Natural killer cell treated with Interleukin-12 subunit alpha and Interleukin-12 subunit beta and Interleukin-15 and Interleukin-18, amount 100 ng/mL, for 72 hours (primary cell): ENCODE measurements at places on chromosomes 4 and X. TPM values are rescaled to one million over a fixed set of nuclear protein-coding genes. Genes with fewer than 3 reads are reported as not detected.

JADE3 gene
- total RNA-seq, result 1.1 TPM

CXCL6 gene
- total RNA-seq, result not detected

VSIG4 gene
- not detected for total RNA-seq

SLC16A2 gene
- not detected for total RNA-seq

HPF1 gene
- 22.3 TPM for total RNA-seq

STPG2 gene
- not detected for total RNA-seq

FATE1 gene
- total RNA-seq, result not detected

FHIP1A gene
- total RNA-seq, result 0.39 TPM

HAUS3 gene
- total RNA-seq, result 17.6 TPM

HS6ST2 gene
- total RNA-seq, result 0.36 TPM

LDOC1 gene
- 2.8 TPM for total RNA-seq

- no peak for DNase-seq
Observed at GRCh38 chr4:20832826-20833225, 132.6 kb downstream of the PACRGL start.

DNA sequence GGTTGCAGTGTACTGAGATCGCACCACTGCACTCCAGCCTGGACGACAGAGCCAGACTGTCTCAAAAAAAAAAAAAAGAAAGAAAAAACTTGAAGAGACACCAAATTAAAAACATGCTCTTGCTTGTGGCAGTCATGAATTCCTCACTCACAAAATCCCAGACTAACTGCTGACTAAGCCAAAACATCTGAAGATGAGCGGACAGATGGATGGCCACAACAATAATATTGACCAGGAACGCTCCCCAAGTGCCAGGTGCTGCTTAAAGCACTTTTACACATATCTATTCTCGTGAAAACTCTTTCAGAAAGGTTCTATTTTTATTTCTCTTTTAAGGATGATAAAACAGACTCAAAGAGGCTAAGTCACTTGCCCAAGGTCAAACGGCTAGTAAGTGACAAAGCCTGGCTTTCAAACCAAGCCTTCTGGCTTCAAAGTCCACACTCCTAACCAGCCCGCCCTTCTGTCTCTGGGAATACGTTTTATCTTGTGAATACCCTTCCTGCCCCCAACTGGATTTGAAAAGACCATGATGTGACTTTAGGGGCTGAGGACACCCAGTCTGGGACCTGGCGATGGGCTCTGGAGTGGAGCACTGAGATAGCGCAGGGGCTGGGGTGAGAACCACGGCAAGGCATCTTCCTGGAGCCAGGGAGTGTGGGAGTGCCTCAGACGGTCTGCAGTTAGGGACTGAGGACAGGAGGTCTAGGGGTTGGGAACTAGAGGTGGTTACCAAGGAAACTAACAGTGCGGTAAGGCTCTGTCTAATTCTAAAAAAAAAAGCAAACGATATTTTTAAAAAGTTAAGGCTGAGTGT is 9.5 kb upstream of the CXCR3 start:
- DNase-seq, result no peak

- no peak for DNase-seq
Observed at GRCh38 chrX:109378281-109378680, 103.6 kb downstream of the GUCY2F start.

DNA sequence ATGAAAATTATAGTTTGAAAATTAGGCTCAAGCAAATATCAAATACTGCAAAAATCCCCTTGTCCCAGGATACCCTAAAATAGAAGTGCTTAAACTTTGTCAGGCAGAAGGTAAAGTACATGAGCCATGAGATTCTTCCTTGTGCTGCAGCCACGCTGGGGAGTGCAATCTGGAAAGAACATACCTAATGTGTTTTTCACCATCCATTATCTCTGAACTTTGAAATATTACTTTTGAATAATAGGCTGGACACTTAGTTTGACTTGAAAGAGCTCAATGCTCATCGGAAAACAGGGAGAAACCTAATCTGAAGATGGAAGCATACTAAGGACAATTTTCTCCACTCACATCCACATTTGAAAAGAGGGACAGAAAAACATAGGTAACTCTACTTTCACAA is 18.9 kb downstream of the THAP9 start:
- no peak for DNase-seq

- DNase-seq, result peak; percentile 64
Observed at GRCh38 chrX:129653971-129654651, 645 bp downstream of the APLN start.

DNA sequence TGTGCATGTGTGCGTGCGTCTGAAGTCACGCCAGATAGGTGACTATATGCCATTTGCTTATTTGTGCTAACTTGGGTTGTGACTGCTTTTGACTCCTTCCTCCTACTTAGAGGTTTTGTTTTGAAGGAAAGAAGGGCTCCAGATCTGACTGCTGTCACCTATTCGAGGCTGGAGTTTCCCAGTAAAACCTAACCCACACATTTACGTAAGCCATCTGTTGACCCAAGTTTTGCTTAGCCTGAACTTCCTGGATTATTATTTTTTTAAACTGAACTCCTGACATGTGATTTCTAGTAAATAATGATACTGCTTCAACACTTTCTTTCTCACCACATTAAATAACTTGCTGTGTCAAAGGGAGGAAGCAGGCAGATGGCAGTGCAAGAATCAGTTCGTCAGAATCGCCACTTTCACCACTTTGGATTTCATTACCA is 41.5 kb downstream of the DTHD1 start:
- peak; percentile 71 for DNase-seq

- no peak for DNase-seq
Observed at GRCh38 chr4:182338063-182338462, 94.9 kb downstream of the TENM3 start.

DNA sequence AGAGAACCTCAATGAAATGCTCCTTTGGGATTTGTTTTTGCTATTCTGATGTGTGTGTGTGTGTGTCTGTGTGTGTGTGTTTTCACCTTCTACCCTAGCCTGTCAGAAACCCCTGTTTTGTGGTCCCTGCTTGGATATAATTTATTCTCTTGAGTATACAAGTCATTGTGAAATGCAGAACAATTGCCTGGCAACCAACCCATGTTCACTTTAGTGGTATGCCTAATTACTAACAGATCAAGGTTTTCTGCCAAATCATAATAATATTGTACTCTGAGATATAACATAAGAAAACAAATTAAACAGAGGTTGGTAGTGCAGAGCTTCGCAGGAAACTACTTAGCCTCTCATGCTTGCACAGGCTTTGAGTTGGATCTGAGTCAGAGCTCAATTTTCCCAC is 7.0 kb upstream of the TET2 start:
- DNase-seq, result no peak

DNA sequence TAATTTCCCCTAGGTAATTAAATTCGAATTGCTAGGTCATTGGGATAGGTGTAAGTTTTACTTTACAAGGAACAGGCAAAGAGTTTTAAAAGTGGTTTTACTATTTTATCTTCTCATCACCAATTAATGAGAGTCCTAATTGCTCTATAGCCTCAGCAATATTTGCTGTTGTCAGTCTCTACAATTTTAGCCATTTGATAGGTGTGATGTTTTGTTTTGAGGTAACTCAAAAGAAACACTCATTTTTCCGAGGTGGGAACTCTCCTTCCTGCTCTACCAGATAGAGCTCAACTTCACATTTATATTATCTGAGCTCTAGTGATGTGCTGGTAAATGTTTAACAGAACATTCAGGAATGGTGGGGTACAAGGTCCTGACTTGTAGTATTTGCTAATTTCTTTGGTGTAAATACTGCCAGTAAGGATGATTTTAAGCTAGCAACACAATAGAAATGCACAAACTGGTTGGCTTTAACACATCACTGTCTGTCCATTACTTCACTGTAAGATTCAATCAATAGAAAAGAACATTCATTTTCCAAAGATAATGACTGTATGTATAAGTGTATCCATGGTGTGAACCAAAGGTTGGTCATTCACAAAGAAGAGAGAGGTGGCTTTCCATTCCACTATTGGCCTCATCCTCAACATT is 62.7 kb downstream of the LDB2 start:
- no peak for DNase-seq

DNA sequence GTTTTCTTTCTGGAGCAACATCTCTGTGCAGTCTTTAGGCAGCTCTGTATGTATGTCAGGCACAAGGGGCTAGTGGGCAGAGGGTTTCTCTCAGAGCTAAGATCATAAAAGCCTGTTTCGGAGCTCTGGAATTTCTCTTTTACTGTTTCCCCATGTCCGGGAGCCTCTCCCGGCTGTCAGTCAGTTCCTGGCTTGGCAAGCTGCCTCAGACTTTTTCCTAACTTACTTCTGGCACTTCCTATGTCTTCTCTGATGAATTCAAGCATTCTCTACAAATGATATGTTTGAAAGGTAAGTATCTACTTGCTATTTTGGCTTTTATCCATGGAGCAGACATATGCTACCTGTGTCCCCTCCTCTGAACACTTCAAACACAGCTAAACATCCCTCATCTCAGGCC is 129.3 kb upstream of the PGRMC2 start:
- no peak for DNase-seq

- DNase-seq, result no peak
Observed at GRCh38 chr4:3322059-3322550, 29.3 kb downstream of the RGS12 start.

GRCh38 chr4:150402871-150403272 is 179.1 kb upstream of the MAB21L2 start:
- DNase-seq, result no peak

GRCh38 chr4:26613237-26613636 is 29.4 kb downstream of the TBC1D19 start:
- DNase-seq, result no peak

- no peak for DNase-seq
Observed at GRCh38 chr4:6641971-6642320, 1.5 kb downstream of the MRFAP1 start.

GRCh38 chr4:47510506-47511143 is 25.6 kb downstream of the ATP10D start:
- no peak for DNase-seq

DNA sequence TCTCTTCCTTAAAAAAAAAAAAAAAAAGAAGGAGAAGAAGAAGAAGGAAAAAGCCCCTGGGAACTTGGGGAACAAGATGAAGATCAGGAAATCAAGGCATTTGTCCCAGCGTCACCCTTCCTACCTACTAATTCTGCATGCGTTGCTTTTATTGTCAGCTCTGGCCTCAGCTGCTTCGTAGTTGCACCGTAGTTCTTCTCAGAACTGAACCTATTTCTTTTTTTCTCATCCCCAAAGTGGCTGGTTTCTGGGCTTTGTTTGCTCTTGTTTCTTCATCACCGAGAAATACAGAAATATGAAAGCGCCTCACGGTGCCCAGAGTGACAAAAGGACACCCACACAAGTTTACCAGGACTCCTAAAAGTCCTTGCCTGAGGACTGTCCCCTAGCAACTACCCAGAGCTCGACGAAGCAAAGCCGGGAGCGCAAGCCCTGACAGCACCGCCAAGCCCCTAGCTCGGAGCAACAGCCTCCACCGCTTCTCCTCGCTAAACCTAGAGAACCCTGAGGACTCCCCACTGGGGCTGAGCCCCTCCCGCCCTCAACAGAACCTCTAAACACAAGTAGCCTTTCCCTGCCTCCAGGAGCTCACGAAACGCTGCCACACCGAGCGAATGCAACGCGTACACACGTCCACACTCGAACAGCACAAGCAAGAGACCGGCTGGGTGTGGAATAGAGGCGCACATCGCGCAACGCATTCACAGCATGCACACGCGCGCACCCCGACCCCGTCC is 710 bp downstream of the PRKG2 start:
- no peak for DNase-seq

- no peak for DNase-seq
Observed at GRCh38 chrX:9462456-9462855, 2.4 kb upstream of the TBL1X start.
